ENCODE measurements at places on chromosomes 7 and 10.

- no peak for DNase-seq
These were observed 25.7 kb upstream of the SEC61A2 start for GRCh38 chr10:12103802-12104201.

DNA sequence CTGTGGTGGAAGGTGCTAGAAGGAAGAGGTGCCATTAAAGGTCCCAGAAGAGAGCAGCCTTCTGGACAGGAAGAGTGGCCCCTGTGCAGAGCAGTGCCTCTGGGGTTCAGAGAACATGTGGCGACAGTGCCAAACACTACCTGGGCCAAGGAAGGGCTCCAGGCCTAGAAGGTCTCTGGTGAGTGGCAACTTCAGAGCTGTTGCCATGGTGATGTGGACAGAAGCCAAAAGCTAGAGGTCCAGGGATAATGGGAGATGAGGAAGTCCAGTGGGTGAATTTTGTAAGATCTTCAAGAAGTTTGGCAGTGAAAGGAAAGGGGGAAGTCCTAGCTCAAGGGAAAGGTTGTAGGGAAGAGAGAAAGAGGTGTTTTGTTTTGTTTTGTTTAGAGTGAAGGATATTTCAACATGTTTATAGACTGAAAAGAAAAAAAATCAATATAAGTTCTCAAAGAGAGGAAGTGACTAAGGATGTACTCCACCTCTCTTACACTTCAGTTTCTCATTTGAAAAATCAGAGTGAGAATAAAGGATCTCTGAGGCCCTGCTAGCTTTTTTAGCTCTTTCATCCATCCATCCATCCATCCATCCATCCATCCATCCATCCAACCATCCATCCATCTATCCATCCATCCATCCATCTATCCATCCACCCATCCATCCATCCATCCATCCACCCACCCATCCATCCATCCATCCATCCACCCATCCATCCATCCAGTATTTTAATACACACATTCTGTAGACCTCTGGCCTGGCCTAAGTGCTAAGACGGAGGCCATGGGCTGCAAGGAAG lies 77.1 kb upstream of the DUSP5 start:
- no peak for DNase-seq

- DNase-seq: no peak
These were observed 61.0 kb downstream of the STEAP1B start for GRCh38 chr7:22438994-22439393.

DNA sequence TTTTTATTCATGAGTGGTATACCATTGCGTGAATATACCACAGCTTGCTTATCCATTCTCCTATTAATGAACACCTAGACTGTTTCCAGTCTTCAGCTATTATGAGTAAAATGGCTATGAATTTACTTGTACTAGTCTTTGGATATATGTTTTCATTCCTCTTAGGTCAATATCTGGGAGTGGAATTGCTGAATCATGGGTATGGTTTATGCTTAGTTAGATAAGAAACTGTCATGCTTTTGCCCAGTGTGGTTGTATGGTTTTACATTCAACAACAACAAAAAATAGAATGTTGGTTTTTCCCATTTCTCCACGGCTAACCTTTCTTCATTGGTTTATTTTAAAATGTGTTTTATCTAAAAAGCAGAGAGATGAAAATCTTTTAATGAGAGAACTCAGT lies 308.3 kb downstream of the PHF14 start:
- DNase-seq: no peak

DNA sequence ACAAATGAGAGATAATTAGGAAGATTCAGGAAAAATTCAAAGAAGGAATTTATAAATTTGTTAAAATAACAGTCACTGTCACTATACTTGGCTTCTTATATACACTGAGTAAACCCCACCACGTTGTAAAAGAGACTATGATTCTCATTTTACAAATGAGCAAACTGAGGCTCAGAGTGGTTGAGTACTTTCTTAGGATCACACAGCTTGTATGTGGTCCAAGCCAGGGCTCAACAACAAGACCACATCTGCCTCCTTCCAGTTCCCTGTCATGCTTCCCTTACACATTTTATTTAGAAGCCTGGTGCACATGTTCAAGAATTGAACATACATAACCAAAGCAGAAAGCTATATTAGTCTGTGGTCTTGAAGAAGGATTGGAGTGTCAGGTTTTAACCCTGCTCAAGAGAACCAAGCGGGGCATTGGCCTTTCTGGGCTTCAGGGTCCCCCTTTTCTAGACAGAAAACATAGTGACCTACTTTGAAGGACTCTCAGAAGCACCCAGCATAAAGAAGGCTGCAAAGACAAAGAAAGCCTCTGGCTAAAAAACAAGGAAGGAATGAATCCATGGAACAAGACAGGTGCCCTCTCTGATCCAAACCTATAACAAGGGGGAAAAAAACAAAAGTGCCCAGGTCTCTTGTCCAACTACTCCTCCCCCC lies 846 bp downstream of the MRLN start:
- no peak for DNase-seq

GRCh38 chr10:6022660-6023059 lies 39.5 kb downstream of the IL2RA start:
- no peak for DNase-seq

DNA sequence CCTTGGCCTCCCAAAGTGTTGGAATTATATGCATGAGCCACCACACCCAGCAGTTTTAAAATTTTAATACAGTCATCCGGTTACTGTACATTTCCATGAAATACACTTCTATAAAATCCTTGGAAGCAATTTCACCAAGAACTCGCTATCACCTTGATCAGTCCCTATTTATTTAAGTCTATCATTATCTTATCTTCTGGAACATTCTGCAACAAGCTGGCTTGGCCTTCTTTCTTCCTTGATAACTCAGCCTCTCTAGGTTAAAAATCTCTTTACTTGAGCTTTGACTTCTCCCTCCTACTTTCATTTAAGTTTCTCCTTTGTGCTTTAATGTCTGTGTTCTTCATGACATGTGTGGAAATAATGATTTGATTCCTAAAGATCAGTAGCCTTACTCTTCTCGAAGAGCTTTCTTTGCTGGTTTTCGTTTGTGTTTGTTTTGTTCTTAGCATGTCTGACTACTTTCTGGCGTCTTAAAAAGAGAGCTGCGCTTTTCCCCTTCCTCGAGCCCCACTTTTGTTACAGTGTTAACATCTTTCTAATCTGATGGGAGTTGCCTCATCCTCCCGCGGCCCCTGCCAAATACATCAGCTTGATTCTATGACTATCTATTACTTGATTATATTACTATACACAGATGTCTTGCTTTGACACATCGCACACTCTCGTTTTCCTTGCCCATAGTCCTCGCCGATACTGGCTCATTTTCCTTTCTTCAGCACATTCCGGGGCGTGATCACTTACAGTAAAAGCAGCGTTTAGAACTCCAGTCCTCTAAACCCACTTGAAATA lies 11.1 kb upstream of the CALML5 start:
- no peak for DNase-seq

- DNase-seq: no peak
These were observed 54.5 kb downstream of the CUL2 start for GRCh38 chr10:35035606-35036005.

DNA sequence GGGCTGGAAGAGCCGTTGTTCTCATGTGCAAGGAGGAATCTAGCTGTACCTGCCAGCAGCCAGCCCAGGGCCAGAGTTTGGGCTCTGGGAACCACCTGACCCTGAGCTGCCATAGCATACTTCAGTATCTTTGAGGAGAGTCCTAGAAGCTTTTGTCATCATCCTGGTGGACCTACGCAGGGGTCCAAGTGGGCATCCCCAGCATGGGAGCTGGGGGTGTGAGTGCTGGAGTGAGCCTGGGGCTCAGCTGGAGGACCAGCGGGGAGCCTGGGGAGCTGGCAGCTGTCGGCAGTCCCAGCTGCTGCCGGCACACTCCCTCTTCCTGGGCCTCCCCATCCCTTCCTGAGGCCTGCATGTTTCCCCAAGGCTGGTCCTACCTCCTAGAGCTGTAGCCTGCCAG lies 32.5 kb downstream of the C10orf105 start:
- DNase-seq: no peak

- no peak for DNase-seq
These were observed 7.3 kb upstream of the KIAA1217 start for GRCh38 chr10:24201503-24202180.

DNA sequence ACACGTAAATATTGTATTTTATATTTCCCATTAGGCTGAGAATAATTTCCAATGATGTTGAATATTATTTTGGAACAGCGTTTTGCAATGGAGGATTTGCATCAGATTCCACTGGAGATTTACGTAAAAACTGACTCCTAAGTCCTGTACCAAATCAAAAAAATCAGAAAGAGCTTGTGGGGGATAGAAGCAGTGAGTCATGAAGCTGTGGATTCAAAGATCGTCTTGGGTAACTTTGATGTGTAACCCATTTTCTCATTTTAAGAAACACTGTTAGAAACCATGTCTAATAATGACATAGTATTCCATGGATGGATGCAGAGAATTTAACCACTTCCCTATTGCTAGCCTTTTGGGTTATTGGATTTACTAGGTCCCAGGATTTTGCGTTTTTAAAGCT lies 158.6 kb downstream of the INHBA start:
- DNase-seq: no peak

DNA sequence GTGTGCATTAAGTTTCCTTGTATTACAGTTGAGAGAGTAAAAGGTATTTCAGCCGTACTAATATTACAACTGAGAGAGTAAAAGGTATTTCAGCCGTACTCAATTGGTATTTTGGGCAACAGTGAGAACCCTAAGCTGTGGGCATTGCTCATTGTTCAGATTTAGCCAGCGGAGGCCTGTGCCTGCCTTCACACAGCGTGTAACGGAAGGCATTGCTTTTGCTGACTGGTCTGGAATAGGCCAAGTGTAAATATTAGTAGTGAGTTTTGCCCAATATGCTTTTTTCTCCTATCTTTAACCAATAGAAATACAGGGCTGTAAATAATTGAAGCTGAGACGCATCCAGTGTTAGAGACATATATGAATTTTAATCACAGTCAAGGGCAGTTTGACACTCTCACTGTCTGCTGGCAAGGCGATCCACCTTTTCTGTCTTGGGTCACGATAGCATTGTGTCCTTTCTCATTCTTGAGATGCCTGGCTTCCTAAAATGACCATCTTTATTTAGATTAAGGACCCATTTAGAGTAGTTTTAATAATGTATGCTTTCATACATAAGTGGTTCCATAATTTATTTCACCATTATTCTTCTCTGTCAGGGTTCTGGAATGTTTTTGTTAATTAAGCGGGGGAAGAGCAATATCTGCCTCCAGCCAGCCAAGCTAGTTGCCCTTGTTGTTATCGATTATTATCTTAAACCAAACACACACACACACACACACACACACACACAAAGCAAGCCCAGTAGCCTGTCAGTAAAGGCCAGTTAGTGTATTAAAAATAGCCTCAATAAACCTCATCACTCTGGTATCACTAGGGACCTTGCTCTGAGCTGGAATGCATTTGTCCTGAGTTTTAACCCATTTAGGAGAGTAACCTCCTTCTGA lies 130.7 kb downstream of the CELF2 start:
- DNase-seq: no peak
